ENCODE measurements at places on chromosomes 3 and 15.

DNA sequence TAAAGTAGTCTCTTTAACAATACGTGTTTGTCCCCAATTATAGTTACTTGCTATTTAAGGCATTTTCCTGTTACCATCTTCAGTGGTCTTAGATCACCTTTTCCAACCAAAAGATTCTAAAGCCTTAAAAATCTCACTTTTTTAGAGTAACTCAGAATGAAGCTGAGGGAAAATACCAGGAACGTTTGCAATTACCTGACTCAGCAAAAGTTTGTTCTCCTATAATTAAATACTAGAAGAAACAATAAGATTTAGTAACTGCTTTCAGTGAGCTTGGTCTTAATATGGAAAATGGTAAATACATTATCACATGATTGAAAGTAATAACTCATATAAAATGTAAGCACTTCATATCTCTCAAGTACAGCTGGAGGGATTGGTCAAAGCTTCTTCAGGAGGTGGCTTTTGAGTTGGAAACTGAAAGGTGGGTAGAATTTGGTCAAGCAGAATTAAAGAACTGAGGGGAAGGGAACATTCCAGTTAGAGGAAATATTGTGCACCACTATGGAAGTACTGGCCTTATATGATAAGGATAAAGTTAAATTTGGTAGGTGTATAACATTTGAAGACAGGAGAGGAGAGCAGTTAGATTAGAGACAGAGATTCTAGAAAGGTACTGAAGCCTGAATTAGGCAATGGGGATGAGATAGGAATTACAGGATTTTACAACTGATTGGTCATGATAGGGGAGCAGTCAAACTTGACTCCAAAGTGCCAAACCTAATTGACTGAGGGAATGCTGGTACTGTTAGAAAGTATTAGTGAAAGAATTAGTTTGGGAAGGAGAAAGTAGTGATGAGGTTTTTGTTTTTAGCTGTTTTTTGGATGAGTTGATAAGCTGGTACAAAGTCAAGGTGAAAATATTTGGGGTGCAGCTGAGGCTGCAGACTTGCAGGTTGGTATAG lies 21.9 kb downstream of the TSC22D2 start:
- no peak for DNase-seq

- DNase-seq, result no peak
Measured at GRCh38 chr3:78260388-78260787, 1220.5 kb downstream of the ROBO2 start.

- no peak for DNase-seq
Measured at GRCh38 chr3:4425707-4426106, 41.4 kb downstream of the SUMF1 start.

DNA sequence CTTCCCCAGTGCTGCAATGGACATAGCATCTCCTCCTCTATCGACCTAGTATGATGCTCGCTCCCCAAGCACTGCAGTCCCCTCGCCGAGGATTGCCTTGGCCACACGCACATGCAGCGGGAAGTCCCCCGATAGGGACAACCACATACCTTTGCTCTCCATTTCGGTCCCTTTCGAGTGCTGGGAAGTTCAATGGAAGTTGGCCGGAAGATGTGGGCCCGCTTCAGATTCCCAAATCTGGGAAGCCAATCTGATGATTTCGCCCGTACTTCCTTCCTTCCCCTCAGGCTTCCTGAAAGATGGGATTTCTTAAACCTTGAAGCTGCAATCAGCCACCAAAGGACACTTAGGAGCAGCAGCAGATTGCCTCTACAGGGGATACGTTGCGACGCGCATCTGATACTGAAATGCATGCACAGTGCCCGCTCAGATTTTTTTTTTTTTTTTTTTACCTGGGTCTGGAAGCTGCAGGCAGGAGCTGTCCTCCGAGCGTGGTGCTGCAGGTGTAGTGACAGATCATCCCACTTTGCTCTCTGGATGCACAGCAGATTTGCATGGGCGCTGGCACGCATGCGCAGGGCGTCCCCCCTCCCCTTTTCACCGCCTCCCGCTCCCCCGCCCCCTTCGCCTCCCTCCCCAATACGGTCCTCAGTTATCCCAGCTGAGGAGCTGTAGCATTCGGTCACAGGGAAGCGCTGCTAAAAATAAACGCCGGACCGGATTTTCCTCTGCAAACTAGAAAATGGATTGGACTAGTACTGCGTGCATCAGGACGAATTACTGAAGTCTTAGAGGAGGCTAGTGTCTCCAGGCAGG lies at the start of gene FGF12:
Gene FGF12 (minus strand): TSS at position 510 of the 816 bp plus-strand sequence.
- DNase-seq, result peak; percentile 93

DNA sequence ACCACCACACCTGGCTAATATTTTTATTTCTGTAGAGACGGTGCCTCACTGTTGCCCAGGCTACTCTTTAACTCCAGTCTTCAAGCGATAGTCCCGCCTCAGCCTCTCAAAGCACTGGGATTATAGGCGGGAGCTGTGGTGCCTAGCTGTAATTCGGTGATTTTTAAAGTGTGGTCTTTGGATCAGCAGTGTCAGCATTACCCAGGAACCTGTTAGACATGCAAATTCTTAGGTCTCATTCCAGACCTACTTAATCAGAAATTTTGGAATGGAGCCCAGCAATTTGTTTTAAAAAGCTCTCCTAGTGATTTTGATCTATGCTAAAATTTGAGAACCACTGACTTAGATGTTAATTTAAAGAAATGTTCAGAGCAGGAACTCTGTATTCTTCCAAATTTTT lies 51.9 kb downstream of the GOLM2 start:
- no peak for DNase-seq

DNA sequence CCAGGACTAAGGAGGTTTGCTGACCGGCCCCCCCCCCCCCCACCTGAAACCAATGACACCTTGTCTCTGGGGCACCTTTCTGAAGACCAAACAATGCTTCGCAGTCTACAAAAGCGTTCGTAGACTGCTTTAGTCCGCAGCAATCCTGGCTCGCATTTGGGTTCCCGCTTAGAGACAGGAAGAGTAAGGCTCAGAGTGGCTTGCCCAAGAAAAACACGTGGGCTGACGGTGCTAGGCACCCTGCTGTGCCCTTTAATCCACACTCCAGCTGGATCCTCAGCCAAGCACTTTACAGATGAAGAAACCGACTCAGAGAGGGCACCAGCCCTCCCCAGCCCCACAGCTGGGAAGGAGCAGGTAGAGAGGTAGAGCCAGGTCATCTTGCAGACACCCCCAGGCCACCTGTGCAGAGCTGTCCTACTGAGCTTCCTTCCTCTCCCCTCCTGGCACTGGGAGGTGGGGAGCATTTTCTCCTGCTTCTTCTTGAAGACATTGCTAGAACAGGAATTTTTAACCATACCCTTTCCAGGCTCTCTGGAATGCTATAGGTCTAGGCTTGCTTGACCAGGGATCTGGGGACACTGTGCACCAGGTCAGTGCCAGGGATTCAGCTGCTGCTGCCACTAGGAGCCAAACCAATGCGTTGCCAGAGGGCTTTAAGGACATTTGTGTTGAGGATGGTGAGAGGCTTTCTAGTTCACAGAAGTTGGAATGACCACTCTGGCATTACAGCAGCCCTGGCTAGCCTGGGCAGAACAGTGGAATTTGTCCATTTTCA lies 1.0 kb upstream of the KLF15 start:
- DNase-seq, result peak; percentile 79

DNA sequence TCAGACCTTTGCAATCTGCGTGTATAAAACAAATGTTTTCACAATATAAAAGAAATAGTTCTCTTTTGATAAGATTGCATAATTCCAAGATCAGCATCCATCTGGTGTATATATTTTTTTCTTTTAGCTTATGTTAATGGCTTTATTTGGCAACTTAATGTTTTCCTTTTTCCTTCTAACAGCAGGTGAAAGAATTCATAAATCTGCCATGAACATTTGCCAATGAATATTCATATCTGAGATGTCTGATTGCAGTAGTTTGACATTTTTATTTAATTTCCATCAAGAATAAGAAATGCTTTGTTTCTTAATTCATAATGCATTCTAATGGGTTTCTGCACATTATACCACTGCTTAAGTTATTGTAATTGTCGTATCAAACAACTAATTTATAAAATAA lies 184.4 kb upstream of the ROBO2 start:
- no peak for DNase-seq

GRCh38 chr3:68972358-68972979 lies 40.1 kb upstream of the TAFA4 start:
- peak; percentile 54 for DNase-seq

DNA sequence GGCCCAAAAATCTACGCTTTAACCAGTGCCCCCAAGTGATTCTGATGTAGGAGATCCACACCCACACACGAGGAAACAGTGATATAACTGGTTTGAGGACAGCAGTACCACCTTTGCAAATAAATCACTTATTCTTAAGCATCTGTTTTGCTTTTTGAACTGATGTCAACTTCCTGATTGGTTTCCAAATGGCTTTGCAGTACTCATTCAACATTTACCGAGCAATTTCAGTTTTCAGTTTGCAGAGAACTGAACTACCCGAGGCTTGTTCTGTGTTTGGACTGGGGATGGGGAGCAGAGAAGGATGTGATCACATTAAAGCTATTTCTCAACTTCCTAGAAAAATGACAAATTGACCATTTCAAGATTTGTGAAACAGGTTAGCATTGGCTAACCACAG lies 1.1 kb upstream of the GYG1 start:
- DNase-seq, result peak; percentile 2

DNA sequence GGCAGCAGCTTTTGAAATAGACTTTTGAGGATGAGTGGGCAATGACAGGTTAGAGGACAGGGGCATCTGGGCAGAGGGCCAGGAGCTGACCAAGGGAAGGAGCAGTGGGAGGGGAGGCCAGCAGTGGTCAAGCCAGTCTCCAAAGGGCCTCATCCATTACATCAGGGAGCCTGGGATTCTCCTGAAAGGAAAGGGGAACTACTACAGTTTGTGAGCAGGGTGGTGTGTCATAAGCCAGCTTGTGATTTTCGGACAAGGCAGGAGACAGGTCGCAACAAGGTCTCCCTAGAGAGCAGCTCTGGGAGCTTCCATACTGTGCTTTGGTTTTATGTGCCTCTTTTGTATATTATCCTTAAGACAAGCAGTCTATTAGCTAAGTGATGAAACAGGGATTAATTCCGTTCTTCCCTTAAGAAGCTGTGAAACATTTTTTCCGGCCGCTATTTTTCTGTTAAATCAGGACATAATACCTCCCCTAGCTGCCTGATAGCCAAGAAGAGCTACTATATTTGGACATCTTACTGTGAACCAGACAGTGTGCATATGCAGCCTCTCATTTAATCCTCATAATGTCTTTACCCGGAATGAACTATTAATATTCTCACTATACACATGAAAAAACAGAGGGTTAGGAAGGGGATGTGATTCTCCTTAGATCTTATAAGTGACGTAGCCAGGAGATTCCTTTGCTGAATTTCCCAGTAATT lies 46.4 kb downstream of the C2CD4B start:
- DNase-seq, result peak; percentile 26

DNA sequence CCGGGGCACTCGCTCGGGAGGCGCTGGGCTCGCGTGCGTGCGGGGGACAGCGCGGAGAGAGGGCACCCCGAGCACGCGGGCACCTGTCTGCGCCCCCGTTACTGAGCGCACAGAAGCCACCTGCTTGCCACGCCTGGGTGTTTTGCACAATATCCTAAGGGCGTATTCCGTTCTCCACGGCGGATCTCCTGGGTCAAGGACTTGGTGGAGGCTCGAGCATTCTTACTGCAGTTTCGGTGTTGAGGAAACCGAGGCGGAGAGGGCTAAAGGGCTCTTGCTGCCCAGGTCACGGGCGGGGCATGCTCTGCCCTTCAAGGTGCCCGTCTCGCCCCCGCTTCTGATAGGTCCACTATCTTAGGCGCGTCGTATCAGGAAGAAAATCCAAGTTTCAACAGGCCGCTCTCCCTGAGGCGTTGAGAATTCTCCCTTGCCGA lies 526 bp downstream of the GPD1L start:
- peak; percentile 48 for DNase-seq

DNA sequence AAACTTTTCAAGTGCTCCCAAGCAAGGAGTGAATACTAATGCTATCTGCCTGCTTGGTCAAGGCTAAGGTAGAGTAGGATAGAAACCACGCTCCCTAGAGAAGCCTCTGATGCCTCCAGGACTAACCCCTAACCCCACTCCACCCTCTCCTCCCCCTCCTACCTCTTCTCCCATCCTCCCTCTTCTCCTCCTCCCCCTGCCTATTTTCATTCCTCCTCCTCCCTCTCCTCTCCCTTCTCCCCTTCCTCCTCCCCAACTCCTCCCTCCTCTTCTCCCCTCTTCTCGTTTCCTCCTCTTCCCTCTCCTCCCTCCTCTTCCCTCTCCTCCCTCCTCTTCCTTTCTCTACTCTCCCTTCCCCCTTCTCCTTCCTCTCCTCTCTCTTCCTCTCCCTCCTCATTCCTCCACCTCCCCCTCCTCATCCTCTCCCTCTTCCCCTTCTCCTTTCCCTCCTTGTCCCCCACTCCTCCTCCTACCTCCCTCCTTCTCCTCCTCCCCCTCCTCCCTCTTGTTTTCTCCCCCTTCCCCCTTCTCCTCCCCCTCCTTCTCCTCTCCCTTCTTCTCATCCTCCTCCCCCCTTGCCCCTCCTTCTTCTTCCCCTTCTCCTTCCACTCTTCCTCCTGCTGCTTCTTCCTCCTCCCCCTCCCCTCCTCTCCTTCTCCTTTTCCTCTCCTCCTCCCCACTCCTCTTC lies 12.8 kb upstream of the MEX3B start:
- DNase-seq, result no peak

DNA sequence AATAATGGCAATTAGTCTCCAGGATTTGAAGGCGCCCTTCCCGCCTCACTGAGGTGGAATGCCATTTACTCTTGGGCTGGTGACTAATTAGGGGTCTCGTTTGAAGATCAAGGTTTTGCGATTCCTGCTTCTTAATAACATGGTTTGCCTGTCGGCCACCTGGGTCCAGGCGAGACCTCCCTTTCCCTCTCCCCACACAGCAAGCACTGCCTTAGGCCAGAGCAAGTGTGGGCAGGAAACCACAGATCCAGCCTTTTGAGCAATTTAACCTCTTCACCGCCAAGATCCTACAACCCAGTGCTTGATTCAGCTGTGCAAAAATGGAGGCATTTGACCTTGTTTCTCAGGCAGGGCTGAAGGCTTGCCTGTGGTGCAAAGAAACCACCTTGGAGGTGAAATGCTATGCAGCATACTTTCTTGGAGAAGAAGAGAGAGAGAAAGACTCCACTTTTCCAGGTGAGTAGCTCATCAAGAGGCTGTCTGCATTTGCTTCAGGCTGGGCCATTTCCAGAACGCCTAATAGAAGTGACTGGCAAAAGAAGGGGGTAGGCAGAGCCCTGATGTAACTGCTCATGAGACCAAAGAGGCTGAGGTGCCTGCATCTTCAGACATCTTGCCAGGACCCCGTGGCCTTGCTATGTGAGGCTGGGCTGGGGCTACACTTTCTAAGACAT lies 34.1 kb upstream of the WNT5A start:
- DNase-seq, result no peak

GRCh38 chr15:87724330-87724729 lies 532.2 kb downstream of the NTRK3 start:
- no peak for DNase-seq

Data from DMS53 (cell line).